Thymus (tissue), 14 donors: ENCODE measurements at places on chromosomes 3 and 15. TPM values are rescaled to one million over a fixed set of nuclear protein-coding genes. Genes with fewer than 3 reads are reported as not detected.

Gene SLCO3A1
- 7.9 TPM for polyA plus RNA-seq

Gene LMCD1
- 34.7 TPM for polyA plus RNA-seq

Gene ZNF385D
- 1.7 TPM for polyA plus RNA-seq

Gene GOLGB1
- 18.0 TPM for polyA plus RNA-seq

GRCh38 chr3:50503504-50504342, at the start of gene CACNA2D2:
Gene CACNA2D2 (minus strand): TSS chr3:50503634. CDS start chr3:50503423, 211 bp downstream.
- peak; percentile 28 for DNase-seq

DNA sequence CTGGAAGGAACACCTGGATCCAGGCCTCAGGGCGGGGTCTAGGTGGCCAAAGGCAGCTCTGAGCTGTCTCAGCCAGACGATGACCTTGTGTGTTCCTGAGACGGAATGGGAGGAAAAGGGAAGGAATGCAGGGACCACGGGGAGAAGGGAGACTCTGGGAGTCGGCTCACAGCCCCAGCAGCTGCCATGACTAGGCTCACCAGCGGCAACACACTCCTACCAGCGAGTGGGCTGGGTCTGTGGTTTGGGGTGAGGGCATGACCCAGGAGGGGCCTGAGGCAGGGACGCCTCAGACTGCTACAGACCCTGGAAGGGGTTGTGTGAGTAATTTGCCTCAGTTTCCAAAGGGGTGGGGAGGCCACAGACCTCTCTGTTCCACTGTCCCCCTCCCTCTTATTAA, 19.8 kb downstream of the IQSEC1 start:
- no peak for DNase-seq

GRCh38 chr3:101204246-101204645, 116.1 kb downstream of the IMPG2 start:
- no peak for DNase-seq

- DNase-seq: no peak
These were observed 15.3 kb downstream of the MESP1 start for GRCh38 chr15:89735773-89736172.

DNA sequence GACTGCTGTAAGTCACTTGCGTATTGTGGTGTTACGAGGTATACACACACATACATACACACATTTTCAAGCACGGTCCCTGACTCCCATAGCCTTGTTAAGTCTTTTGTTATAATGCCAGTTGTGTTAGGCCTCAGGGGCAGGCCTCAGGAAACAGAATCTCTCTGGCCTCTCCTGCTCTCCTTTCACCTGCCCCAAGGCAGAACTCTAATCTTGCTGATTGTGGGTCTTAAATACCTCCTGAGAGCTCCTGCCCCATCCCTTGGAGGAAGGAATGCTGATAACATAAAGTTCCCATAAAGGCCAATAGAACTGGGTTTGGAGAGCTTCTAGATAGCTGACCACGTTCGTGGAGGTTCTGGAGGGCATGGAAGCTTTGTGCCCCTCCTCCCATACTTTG, 3.9 kb upstream of the NIT2 start:
- DNase-seq: no peak

GRCh38 chr3:133448478-133449122, 48.7 kb downstream of the BFSP2 start:
- DNase-seq: peak; percentile 71

GRCh38 chr15:70509282-70509662, 254.1 kb downstream of the UACA start:
- no peak for DNase-seq

DNA sequence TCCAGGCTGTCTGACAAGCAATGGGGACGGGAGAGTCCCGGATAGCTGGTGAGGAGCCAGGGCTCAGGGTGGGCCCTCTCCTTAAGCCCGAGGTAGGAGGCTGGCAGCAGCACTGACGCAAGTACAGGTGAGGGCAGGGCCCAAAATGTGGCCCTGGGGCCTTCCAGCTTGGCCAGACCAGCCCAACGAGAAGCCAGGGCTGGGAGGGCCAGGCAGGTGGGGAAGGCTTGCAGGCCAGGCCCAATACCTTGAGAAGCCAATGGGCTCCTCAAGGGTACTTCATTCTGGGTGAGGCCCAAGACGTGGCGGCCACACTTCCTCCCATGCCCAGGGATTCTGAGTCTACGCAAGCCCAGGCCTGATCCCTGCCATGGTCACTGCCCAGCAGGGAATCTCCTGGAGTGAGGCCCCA, 37.2 kb downstream of the AMOTL2 start:
- DNase-seq: no peak

DNA sequence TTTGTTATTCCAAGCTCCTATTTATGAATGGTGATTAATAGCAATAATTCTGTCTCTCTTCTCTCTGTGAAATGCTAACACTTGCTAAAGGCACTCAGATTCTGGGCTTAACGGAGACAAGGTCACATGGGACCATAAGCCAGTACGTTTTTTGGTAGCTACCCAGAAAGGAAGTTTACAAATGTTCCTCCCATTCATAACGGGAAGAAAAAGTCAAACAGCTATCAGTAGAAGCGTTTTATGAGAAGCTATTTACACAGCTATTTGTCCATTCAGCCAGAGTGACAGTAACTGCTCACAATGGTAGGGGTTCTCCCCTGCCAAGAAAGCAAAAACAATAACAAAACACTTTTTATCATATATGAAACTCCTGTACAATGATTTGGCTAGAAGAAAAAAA, 51.5 kb downstream of the ZMAT3 start:
- DNase-seq: no peak

GRCh38 chr15:83092309-83092976, 15.0 kb upstream of the TM6SF1 start:
- no peak for DNase-seq

DNA sequence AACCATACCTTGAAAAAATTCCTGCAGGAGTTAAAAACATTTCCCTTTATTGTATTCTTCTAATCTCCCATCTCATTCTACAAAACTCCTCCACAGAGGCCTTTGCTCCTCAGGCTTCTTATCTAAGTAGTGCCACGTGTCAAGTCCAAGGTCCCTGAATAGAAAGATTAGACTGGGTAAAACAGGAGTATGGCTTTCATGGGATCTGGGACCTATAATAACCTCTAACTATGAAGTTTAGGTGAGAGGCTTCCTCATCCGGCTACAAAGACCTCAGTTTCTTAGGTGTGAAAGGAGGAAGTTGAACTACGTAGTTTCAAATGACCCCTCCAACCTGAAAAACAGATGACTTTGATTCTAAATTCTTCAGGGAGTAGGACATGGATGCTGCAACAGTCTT, 20.0 kb downstream of the GPR15 start:
- DNase-seq: no peak

GRCh38 chr3:46812237-46812791, 50.9 kb downstream of the MYL3 start:
- peak; percentile 43 for DNase-seq

- no peak for DNase-seq
These were observed 156.9 kb downstream of the ZNF621 start for GRCh38 chr3:40681658-40682055.

DNA sequence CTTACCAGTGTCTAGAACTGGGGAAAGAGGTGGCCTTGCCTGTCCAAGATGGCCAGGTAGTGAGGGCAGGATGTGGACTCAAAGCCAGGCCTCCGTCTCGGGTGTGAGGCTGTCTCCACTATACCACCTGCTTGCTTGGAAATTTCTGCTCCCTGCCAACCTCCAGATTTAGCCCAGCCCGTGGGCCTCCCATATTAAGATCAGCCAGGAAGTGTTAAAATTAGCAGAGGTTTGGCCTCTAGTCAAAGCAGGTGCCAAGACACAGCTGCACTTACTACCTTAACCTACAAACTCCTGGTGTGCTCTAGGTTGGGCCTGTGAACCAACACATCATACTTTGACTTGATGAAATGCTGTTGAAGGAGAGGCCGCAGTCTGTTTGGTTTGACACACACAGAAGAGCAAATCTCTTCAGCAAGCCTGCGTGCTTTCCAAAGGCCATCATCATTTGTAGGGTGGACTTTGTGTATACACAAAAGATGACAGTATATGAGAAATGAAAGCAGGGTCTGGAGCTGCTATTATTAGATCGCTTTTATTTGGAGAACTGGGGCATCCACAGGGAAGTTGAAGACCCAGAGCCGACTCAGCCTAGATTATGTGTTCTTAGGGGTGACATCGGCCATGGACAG, 206.5 kb downstream of the XXYLT1 start:
- peak; percentile 80 for DNase-seq

DNA sequence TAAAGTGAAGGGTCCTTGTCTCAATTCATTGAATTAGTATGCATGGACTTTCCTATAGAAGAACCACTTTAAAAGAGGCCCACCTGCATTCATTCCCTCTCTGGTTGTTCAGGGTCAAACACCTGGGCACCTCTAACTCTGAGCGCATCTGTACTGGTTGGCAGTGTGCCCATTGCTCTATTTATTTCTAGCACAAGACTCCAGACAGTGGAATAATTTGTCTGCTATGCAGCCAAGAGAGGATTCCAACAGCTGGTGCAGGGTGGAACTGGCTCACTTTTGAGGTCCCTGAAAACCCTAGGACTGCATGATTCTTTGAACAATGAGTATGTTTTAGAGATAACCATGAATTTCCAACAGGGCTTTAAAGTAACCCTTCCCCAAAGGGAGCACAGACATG, 57.9 kb downstream of the CCDC33 start:
- DNase-seq: no peak

DNA sequence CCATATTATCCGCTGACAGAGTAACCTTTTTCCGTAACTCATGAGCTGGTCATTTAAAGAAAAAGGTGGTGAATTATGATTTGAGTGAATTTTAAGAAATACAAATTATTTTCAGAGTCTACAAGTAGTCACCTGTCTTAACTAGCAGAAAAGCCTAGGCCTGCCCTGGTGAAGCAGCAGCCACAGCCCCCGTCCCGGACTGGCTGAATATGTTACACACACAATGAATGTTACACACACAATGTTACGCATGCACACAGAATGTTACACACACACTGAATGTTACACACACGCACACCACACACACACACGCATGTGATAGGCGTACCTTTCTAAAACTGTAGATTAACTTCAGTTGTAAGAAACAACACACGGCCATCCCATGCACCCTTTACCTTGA, 77.8 kb downstream of the VGLL4 start:
- no peak for DNase-seq

GRCh38 chr3:129360705-129361460, 67.6 kb downstream of the EFCAB12 start:
- DNase-seq: no peak

DNA sequence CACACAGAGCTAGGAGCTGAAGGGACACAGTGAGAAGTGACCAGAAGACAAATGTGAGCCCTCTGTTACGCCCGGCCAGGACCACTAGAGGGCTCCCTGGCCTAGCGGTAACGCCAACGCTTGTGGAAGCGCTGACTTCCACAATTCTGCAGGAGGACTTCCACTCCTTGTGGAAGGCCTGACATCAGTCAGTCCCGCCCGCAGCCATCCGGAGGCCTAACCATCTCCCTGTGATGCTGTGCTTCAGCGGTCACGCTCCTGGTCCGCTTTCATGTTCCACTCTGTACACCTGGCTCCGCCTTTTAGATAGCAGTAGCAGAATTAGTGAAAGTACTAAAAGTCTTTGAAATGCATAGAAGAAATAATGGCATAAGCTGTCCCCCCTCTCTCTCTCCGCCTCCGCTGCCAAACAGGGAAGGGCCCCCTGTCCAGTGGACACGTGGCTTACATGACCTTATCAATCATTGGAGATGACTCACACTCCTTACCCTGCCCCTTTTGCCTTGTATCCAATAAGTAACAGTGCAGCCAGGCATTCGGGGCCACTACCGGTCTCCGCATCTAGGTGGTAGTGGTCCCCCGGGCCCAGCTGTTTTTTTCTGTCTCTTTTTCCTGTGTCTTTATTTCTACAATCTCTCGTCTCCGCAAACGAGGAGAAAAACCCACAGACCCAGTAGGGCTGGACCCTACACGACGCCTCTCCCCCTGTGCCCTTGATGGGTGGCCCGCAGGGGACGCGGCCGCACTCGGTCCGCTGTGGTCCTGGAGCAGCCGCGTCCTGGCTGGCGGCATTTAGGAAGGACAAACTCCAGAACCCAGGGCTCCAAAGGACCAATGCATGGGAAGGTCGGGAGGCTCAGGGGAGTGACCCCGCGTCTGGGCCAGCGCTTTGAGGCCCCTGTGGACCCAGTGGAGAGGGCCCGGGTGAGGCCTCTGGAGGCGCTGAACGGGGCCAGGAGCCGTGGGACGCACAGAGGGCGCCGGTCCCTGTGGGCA, 27.0 kb upstream of the RPL32 start:
- DNase-seq: peak; percentile 24

DNA sequence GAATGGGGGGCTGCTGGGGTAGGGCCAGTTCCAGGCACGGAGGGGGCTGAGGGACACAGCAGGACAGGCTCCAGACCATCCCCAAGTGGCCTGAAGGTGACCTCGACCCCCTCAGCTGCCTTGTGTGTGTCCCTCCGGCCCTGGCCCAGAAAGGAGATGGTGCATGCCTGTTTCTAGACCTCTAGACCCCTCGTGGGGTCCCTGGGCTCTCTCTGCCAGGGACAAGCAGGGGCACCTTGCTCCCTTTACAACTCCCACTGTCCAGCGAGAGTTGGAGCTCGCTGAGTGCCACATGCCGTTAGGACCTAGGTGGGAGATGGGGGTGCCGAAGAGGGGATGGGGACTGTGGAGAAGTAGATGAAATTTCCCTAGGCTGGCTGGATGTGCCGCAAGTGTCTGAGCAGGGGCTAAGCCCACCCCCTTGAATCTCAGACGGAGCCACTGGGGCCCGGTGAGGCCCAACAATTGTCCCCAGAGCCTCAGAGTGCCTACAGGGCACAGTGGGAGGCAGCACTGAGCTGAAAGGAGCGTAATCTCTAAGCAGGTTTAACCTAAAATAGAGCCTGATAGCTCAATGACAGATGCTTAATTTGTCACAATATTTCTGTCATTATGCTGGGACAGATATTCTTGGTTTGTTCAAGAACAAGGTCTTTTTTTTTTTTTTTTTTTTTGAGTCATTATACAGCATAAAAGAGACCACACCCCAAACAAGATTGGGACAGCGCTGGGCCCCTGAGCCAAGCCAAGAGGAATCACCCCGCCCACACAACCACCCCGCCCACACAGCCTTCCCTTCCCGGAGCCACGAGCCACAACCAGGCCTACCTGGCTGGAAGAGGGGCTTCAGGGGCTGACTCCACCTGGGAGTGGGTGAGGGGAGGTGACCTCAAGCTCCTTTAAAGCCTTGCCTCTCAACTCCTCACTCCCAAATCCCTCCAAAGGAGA, 23.6 kb upstream of the KLF13 start:
- DNase-seq: no peak

DNA sequence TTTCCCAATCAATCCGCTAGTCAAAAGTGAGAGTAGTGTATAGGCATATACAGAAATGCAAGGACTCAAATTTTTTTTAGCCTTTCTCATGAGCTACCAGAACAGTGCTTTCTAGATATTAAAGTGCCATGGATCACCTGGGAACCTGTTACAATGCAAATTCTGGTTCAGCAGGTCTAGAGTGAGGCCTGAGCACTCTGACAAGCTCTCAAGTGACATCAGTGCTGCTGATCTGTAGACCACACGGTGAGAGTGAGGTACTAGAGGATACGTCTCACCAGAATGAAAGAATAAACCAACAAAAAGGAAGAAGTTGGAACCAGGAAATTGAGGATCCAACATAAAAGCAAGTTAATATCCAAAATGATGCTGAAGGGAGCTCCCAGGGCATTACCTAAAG, 16.0 kb upstream of the PLA2G4D start:
- DNase-seq: no peak
